ENCODE measurements at places on chromosomes 16 and 17. TPM values are rescaled to one million over a fixed set of nuclear protein-coding genes. Genes with fewer than 3 reads are reported as not detected.

DNA sequence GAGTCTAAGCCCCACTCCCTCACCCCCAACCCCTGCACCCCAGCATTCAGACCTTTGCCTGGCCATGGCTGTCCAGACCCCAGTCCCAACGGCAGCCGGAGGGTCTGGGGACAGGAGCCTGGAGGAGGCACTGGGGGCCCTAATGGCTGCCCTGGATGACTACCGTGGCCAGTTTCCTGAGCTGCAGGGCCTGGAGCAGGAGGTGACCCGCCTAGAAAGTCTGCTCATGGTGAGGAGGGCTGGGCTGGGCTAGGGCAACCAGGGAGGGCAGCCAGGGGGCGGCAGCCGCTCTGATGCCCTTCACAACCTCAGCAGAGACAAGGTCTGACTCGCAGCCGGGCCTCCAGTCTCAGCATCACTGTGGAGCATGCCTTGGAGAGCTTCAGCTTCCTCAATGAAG, 14.4 kb downstream of the RIPOR1 start:
- DNase-seq = no peak

DNA sequence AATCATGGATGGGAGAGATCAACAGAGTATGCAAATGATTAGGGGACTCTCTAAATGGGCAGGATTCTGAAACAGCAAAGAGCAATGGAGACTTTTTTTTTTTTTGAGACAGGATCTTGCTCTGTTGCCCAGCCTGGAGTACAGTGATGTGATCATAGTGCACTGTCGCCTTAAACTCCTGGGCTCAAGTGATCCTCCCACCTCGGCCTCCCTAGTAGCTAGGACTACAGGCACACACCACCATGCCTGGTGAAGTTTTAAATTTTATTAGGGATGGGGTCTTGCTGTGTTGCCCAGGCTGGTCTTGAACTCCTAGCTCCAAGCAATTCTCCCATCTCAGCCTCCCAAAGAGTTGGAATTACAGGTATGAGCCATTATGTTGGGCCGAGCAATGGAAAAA, 255.0 kb upstream of the ZFHX3 start:
- no peak for DNase-seq

DNA sequence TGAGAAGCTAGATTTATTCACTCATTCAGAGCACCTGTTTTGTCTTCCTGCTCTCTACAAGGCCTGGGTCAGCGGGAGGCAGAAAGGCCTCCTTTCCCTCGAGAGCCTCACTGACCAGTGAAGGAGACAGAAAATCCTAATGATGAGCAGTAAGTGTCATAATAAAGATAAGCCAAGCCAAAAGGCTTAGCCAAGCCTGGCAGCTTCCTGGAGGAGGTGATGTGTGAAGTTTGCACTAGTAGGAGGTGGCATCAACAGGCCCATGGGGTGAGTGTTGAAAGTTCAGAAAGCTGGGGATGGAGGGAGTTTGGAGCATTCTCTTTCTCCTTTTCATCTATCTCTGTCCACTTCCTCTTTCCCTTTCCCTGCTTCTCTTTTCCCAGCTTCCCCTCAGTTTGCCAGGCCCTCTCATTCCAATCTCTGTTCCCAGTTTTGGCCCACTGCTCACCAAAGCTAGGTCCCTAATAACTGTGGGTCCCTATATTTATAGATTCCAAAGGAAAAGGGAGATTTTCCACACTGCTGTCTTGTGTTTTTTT, 16.5 kb upstream of the SPNS3 start:
- DNase-seq = no peak

DNA sequence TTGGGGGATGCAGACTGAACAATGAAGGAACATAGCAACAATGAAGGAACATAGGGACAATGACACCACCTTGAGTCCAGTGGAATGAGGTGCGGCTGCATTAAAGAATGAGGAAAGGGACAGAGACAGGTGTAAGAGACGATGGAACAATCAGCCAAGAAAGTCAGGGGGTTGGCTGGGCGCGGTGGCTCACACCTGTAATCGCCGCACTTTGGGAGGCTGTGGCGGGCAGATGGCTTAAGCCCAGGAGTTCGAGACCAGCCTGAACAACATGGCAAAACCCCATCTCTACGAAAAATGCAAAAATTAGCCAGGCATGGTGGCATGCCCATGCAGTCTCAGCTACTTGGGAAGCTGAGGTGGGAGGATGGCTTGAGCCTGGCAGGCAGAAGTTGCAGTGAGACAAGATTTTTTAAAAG, 13.6 kb upstream of the CBFB start:
- DNase-seq = no peak

- DNase-seq = no peak
Measured at GRCh38 chr16:35735403-35736251, 2276.2 kb downstream of the TP53TG3F start.

PRR29 gene
- total RNA-seq = under 0.01 TPM

DNA sequence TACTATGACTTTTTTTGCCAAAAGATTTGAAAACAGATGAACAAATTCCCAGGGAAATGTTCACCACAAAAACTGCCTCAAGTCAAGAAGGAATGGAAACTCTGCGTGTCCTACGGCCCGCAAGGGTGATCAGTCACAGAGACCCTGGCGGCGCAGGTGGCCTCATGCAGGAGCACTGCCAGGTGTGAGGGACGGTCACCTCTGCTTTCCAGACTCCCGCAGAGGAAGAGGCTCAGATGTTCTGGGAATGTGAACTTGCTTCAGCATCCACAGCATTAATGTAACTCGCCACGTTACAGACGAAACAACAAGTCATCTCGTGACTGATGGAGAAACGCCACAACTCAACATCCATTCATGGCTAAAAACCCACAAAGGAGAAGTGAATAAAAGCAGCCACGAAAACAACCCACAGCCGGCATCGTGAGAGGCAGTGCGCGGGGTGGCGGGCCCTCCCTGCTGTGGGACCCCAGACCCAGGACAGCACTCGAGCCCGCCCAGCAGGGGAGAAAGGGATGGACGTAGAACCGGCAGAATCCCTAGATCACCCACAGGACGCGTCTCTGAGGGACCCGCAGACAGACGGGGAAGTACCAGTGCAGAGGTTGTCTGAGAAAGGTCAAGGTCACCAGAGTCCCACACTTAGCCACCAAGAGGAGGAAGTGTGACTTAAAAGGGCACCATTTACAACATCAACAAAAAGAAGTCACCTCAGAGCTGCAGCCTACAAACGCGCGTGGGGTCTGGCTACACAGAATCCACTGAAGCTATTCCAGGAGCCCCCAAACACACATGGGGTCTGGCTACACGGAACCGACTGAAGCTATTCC, 76.9 kb upstream of the GNG13 start:
- no peak for DNase-seq

DNA sequence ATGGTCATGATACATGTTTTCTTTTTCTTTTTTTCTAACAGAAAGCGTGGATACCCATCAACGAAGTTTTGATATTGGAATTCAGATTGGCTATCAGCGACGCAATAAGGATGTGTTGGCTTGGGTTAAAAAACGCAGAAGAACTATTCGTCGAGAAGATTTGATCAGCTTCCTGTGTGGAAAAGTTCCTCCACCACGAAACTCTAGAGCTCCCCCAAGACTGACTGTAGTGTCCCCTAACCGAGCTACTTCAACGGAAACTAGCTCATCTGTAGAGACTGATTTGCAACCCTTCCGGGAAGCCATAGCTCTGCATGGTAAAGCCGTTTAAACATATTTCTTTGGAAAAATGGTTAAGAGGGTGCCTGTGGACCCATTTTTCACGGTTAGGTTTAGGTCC, 11.5 kb downstream of the HAPSTR1 start:
- DNase-seq = no peak

DNA sequence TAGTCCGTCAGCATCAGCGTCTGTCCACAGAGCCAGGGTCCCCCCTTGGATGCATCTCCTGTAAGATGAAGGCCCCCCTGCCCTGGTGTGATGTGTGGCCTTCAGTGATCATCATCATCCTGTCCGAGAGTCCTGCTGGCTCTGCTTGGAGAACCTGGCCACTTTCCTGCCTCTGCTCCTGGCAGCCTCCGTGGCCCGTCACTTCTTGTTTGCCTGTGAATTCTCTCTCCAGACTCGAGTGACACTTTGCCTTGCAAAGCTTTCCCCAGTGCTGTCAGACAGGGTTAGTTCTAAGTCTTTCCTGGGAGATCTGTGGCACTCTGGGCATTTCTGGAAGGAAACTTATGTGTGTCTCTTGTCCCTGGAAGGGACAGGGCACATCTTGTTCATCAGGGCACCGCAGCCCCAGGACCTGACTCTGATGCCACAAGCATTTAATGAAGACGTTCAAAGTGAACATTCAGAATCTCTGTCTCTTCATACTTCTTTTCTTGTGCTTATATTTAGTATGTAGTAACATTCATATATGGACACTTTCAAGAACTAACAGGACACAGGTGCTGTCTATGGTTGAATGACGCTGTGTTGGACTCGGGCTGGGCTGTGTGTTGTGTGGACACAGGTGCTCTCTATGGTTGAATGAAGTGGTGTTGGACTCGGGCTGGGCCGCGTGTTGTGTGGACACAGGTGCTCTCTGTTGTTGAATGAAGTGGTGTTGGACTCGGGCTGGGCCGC, 68.5 kb downstream of the RPTOR start:
- DNase-seq = no peak

DNA sequence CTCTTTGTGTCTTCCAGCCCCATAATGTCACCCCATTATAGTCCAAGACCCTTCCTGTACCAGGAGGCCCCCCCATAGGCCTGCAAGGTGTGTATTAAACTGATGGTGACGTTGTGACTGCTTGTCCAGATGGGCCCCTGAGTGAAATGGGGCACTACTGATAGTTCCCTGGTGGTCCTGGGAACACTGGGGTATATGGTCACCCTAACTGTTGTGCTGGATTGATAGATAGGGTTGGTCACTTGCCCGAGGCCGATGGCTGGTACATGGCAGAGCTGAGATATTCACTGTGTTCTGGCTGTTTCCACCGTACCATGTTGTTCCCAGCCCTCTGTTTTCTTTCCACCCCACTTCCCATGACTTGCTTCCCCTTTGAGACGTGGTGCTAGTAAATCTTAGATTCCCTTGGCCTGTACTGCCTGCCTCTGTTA, 4.3 kb downstream of the CNP start:
- no peak for DNase-seq

SPIRE2 gene
- total RNA-seq = 4.1 TPM

PIMREG gene
- 0.83 TPM for total RNA-seq

DNA sequence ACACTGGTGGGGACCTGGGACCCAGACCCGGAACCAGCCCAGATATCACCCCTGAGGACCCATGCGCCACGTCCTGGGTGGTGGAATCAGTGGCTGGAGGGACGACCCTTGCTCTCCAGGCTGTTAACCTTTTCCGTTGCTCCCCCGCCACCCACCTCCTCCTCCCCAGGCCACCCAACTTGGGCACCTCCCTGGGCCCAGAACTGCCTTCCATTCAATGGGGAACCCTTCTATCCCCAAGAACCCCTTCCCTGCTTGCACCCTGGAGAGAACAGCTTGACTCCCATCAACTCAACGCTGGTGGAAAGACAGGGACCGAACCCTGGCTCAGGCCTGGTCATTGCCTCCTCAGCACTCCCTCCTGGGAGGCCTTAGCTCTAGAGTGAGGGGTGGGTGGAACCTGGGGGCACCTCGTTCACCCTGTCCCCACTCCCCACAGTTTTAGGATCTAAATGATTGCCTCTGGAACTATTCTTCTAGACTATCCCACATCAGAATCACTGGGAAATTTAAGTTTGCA, 5.7 kb upstream of the IL32 start:
- no peak for DNase-seq

- no peak for DNase-seq
Measured at GRCh38 chr16:67571981-67572431, 9.7 kb downstream of the CTCF start.

DNA sequence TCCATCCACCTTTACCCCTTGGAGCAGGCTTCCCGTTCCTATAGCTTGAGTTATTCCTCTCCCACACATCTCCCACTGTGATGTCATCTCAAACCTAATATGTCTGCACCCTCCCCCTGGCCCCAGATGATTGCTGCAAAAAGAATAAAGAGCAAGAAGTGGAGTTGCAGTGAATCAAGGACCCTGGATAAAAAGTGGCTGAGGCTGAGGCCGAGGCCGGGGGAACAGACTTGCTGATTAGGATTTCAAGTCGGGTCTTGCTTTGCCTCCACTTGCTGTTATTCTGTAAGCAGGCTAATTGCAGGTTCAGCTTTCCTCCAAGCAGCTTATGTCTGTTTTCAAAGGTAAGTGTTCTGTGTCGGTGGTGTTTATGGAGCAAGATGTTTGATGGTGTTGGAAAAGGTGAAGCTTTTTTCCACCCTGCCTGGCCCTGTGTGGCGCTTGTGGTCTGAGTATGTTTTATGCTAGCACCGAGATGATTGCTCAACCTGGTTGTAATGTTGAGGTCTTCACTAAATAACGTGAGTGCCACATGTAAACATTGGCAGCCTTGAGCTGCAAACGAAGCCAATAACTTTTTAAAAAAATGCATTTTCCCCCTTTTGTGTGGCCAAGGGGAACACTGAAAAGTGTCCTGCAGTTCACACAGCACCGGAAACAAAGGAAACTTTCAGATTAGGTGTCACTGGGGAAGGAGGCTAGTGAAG, 15.4 kb downstream of the HS3ST3B1 start:
- no peak for DNase-seq

DNA sequence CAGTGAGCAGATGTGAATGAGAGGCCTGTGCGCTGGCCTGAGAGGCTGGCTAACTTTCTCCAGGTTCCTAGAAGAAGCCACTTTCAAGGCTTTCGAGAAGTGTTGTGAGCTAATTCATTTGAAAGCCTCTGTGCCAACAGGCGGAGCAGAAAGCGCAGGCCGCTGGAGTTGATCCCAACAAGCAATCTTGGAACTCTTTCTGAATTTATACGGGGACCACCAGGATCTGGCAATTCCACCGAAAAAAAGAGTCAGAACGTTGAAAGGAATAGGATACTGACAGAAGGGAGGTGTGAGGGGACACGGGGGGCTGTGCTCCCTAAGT, 71.3 kb upstream of the METRNL start:
- no peak for DNase-seq

NAT9 gene
- 24.7 TPM for total RNA-seq

CLDN9 gene
- not detected for total RNA-seq

DNA sequence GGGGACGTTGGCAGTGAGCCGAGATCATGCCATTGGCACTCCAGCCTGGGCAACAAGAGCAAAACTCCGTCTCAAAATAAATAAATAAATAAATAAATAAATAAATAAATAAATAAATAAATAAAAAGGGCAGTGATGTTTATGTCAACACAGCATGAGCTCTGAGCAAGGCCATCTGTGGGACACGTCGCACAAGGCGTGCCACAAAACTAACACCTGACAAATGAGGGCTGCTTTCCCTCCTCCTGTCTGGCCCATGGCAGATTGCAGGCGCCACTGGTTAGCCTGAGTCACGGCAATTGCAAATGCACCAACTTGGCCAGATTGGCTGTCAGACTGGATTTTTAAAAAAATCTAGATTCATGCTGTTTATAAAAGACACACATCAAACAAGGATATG, 25.9 kb upstream of the SPNS3 start:
- no peak for DNase-seq
